ENCODE measurements at places on chromosomes 3 and 15.

DNA sequence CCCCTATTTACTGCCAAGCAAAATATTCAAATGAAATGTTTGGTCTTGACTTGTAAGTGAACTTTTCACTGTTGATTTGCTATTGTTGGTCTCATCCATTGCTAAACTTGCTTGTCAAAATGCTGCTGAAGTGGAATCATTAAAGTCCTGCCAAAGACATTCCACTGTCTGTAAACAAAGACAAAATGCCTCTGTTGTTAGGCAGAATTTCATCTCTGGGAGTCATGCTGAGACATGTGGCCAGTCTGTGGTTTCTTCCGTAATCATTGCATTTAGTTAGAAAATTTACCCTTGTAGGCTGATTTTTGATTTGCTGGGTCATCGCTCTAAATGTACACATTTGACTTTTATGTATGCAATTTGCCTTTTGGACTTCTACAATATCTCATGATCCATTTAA, 577.7 kb downstream of the MECOM start:
- DNase-seq = no peak

DNA sequence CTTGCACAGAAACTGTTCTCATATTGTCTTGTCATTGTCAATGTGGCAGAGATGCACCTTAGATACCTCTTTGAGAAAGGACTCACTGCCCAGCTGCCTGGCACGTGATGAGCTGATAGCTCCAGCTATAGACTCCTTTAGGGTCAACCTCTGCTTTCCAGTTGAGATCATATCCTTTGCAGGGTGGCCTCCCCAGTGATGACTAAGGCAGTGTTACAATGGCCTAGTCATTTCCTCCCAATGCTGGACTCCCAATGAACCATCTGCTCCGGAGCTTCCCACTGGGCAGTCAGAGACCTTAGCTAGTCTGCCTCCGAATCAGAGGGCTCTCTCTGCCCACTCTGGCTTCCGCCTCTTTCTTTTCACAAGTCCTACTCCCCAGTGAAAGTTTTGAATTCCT, 79.5 kb downstream of the CHRD start:
- DNase-seq = no peak

DNA sequence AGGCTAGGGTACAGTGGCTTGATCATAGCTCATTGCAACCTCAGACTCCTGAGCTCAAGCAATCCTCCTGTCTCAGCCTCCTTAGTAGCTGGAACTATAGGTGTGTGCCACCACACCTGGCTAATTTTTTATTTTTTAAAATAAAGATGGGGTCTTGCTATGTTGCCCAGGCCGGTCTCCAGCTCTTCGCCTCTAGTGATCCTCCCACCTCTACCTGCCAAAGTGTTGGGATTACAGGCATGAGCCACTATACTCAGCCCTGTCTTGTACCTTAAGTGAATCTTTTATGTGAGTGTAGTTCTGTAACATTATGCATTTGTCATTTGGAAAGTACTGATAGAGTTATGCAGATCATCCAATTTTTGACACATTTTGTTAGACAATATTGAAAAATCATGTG, 66.9 kb upstream of the C15orf39 start:
- DNase-seq = no peak

DNA sequence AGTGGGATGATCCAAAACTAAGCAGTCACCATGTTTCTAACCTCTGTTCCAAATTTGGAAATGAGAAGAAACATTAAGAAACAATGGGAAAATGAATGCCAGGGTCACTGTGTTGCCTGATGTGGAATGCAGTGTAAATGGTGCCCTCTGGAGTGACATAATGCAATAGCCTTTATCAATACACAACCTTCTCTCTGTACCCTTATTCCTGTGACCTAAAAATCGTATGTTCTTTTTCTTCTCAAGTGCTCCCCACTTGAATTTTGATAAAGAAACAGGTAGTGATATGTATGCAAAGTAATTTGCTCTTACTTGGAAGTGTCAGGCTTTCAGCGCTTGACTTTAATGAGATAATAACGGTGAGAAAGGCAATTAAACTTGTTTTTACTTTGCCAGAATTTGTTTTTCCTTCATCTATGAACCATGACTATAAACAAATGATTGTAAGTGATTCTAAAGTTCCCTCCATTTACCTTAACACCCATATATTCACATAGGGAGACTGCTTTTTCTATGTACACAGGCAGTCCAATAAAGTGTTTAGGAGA, 145.8 kb upstream of the THRB start:
- peak; percentile 77 for DNase-seq
